Activated CD4-positive, alpha-beta T cell treated with anti-CD3 and anti-CD28 coated beads, Interleukin-2, Interleukin-6, amounts not matched to agents 100 ng/mL and 50 ng/mL, durations not matched to agents 16 hours and 8 hours (primary cell): ENCODE measurements at places on chromosomes 6 and 20.

DNA sequence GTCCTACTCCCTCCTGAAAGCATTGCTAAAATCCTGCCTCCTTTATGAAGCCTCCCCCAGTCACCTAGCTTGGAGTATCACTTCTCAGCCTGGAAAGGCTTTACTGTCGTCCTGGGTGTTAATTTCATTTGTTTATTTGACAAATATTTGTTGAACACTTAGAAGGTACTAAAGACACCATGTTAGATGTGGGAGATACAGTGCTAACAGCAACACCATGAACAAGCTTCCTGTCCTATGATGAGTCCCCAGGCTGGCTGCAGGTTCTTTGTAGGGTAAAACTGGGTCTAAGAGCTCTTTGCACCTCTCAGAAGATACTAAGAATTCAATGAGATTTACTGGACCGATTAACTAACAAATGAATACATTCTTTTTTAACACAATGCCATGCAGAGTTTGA is 109.2 kb upstream of the TMEM170B start:
- DNase-seq: no peak

GRCh38 chr6:70954750-70955149 is 2.1 kb downstream of the B3GAT2 start:
- DNase-seq: no peak

- DNase-seq: peak; percentile 81
These were observed 22.9 kb downstream of the HLA-DRA start for GRCh38 chr6:32462609-32463008.

- no peak for DNase-seq
These were observed 348.1 kb upstream of the CITED2 start for GRCh38 chr6:139722530-139722929.

DNA sequence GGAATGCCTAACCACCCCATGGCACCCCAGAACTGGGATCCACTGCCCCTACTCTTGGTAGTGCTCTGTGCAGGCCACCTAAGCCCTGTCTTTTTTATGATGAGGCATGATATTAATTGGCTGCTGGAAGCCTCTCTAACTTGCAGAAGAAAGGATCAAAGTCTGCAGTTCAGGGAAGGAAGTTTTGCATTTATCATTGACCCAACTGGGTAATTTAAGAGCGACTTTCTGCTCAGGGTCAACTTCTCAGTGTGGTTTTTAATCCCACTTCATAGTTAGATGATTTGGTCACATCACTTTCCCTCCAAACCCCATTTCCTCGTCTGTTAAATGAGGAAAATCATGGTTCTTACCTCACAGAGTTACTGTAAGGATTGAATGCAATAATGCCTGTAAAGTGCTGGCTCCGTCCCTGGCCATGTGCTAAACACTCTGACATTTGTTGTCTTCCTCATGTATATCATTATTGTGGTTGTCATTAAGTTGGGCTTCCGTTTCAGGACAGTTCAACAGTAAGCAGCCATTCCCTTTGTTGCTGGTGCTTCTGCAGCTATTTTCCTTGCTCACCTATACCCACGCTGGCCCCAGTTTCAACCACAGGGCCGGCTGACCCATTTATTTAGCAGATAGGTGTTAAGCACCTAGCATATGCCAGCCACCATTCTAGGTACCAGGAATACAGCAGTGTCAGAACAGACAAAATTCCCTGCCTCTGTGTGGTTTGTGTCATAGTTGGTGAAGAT is 14.2 kb downstream of the E2F3 start:
- DNase-seq: no peak

GRCh38 chr20:24453869-24454268 is 15.6 kb upstream of the SYNDIG1 start:
- peak; percentile 3 for DNase-seq

- DNase-seq: no peak
These were observed 43.7 kb downstream of the TRIM38 start for GRCh38 chr6:26006086-26006939.

DNA sequence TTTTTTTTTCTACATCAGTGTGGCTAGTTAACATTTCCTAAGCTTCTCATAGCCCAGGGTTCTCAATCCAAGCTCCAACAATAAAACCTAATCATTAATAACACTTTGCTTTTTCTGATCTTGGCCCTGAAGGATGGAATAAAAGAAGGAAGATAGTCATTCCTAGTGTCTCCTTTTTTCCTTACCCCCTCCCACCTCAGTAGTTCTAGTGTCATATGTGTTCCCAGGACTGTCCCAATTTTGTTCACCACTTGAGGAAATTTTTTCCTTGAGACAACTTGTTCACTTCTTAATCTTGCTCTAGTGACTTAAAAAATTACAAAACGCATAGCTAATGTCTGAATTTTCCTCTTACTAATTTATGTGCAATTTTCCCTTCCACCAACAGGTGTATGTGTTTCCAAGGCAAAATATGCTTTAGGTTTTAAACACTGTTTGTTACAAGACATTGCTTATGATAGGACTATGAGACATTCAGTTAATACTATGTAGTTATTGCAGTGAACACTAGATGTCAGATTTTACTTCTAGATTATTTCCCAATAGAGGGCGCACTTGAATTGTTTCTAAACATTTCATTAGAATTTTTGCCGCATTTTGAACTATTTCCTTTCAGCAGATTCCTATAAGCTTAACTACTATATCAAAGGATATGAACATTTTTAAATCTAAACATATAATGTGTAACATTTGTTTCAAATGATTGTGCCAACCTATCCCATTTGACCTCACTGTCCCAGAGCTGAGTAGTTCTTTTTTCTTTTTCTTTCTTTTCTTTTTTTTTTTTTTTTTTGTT is 18.5 kb upstream of the C6orf141 start:
- DNase-seq: peak; percentile 49

GRCh38 chr20:51583499-51583898 is 41.0 kb upstream of the NFATC2 start:
- DNase-seq: no peak

DNA sequence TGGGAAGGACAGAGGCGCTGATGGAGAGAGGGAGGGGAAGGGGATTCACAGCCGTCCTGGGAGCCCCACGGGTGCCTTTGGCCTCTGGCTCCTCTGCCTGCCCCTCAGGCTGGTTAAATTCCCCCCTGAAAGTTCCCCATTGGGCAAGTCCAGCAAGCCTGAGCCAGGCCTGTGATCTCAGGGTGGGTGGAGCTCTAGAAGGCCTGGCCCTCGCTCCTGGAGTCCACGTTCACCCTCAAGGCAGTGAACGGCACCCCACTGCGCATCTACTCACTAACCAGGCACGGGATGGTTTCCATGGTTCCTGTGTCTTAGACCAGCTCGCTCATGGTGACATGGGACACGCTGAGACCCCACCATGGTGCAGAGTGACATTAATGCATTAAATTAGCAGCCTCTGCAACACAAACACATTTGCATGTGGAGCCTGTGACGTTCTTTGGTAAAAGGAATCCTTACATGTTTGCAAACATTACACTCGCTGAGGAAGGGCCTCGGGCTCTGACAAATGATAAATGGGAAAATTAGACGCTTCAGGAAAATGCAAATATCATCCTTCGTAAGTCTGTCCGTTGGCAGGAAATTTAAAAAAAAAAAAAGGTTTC is 452.7 kb downstream of the PREX1 start:
- no peak for DNase-seq

DNA sequence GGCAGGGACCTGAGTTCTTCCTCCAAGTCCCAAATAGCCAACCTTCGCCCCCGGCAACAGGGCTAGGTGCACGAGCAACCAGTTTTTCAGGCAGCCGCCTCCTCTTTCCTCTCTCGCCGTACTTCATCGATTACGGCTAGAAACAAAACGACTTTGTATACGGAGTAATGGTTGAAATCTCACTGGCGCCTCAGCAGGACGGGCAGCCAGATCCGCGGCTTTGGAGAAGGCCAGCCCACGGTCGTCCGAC is 333 bp upstream of the SMIM13 start:
- no peak for DNase-seq

DNA sequence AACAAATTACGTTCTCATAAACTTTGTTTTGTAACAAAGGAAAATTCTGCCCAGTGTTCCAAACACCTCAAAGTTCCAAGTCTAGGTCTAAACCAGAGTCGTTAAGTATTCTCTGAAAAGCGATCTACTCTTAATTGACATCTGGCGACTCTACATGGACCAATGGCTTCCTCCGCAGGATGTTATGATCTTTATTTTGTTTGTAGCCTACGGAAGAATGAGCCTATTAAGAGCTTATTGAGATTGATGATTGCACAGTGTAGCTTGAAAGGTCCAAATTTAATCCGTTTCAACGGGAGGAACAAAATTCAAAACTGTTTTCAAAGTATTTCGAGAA is 61.1 kb downstream of the FAM217A start:
- peak; percentile 48 for DNase-seq
